Regular cardiac myocyte (primary cell): ENCODE measurements at places on chromosomes 6 and 20. TPM values are rescaled to one million over a fixed set of nuclear protein-coding genes. Genes with fewer than 3 reads are reported as not detected.

WFDC5 gene
- not detected in 2 replicates for total RNA-seq

DSP gene
- 17.4 and 27.3 TPM in 2 replicates for total RNA-seq

SRSF12 gene
- total RNA-seq, result under 0.01 and 0.28 TPM in 2 replicates

TRMT11 gene
- 19.6 and 28.2 TPM in 2 replicates for total RNA-seq

NNAT gene
- total RNA-seq, result 0.19 TPM in 1 of 2 replicates, not detected in the other

NFS1 gene
- 26.5 and 28.0 TPM in 2 replicates for total RNA-seq

MCHR2 gene
- total RNA-seq, result not detected in 2 replicates

OVOL2 gene
- total RNA-seq, result not detected in 2 replicates

MAP3K5 gene
- 20.9 and 23.2 TPM in 2 replicates for total RNA-seq

CALHM5 gene
- 11.7 and 17.2 TPM in 2 replicates for total RNA-seq

CST7 gene
- total RNA-seq, result not detected in 2 replicates
